ENCODE measurements at places on chromosomes 6 and 20.

DNA sequence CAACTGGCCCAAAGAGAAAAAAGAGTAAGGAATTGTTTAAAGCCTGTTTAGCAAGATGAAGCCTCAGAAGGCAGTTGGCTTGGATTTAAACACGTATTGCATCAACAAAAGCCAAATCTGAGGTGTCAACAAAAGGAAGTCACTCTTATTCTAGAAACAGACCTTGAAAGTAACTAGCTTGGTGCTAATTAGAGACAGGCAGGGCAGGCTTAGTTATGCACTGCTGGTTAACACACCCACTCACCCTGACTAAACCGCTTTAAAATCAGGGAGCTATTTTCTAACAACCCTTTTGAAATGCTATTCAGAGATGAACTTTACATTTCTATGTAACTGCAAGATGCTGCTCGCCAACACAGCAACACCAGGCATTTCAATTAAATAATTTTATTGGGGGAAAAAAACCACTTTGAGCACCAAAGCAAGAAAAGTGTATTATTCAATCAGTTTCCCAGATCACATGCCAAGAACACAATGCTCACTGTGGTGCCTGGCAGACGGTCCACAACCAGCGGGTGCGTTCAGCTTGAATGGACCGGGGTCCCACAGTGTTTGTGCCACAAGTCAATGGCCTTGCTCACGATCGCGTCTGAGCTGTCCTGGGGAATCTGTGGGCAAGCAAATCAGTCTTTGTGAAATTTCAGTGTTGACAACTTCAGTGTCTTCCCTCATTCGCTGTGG, 23.6 kb downstream of the TBC1D7 start:
- DNase-seq: no peak

GRCh38 chr6:26445934-26446667, 5.8 kb downstream of the BTN3A3 start:
- DNase-seq: peak; percentile 43

- no peak for DNase-seq
These were observed 16.9 kb downstream of the RREB1 start for GRCh38 chr6:7124636-7125035.

DNA sequence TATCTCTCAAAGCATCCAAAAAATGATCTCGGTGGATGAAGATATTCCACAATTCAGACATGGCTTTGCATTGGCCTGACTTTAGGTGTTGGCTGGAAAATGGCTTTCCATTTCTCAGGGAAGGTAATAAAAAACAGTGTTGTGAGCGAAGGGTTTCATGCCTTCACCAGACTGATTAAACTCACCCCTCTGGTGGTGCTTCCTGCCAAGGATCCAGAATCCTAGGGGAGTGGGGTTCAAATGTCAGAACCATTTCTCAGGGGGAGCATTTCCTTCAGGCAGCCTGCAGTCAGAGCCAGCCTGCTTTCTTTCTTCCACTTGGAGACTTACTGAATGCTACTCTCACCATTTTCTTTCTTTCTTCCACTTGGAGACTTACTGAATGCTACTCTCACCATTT, 45.7 kb upstream of the SMIM28 start:
- no peak for DNase-seq

- peak; percentile 55 for DNase-seq
These were observed 8.1 kb upstream of the PFDN4 start for GRCh38 chr20:54199721-54200176.

DNA sequence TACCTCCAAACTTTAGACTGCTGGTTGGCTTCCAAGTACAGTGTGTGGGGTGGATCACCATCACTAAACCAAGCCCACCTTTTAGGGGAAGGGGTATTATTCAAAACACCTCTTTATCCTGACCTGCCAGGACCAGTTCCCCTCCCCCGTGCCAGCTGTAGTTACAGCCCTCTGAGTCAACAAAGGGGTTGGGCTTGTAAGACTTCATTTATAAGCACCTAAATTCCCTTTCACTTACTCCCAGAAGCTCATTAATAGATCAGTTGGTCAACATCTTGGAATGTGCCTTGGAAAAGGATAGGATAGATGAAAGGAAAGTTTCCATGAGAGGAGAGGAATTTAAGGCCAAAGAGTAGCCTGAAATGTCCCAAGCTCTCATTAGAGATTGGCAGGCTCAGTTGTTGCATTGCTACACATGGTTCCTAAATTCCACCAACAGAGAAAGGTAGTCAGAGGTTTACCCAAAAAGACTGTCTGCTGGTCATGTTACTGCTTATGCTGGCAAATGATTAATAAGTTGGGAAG, 59.2 kb downstream of the TNFAIP3 start:
- DNase-seq: no peak

DNA sequence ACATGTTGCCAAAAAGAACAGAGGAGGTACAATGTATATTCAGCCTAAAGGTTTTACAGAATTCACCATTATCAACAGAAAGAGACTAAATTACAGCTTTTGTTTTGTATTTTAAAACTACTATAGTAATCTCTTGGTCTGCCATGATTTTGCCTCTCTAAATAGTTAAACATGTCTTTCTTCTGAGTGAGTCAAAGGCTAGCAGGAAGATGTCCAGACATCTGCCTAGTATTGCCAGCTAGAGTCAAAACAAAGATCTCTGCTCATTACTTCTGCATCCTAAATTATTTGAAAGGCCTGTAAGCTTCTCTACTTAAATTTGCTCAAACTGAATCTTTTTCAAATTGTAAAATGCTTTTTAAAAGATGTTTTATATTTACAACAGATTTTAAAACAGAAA, 8.8 kb downstream of the ASF1A start:
- no peak for DNase-seq

GRCh38 chr6:20548264-20548663, 14.0 kb downstream of the CDKAL1 start:
- DNase-seq: no peak

GRCh38 chr6:7448232-7448631, 58.6 kb downstream of the RIOK1 start:
- DNase-seq: no peak

- DNase-seq: no peak
These were observed 23.2 kb downstream of the CTCFL start for GRCh38 chr20:57501461-57502335.

DNA sequence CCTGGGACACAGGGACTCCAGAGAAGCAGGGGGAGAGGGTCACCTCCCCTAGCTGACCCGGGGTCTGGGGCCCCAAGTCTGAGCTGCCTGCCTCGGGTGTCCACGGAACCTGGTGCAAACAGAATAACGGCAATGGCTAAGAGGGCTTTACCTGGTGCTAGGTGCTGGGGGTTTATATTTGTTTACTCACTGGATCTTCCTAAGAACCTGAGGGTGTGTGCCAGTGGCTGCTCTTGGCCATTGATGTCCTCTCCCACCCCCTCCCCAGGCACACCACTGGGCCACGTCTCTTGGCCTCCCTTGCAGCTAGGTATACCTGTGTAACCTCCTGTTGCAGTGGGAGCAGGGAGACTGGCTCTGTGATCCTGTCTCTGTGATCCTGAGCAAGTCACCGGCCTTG, 157.9 kb upstream of the MLN start:
- no peak for DNase-seq

GRCh38 chr6:97215157-97215769, 67.8 kb downstream of the MMS22L start:
- DNase-seq: no peak

GRCh38 chr6:38170666-38171355, 351.3 kb downstream of the ZFAND3 start:
- no peak for DNase-seq

GRCh38 chr20:33160681-33161080, 7.3 kb upstream of the BPIFA2 start:
- DNase-seq: no peak

- no peak for DNase-seq
These were observed 264.5 kb downstream of the CDH4 start for GRCh38 chr20:61516346-61517208.

- no peak for DNase-seq
These were observed 12.7 kb upstream of the MCUR1 start for GRCh38 chr6:13827032-13827431.

GRCh38 chr6:142551274-142551811, 249.5 kb downstream of the ADGRG6 start:
- DNase-seq: peak; percentile 11

- DNase-seq: no peak
These were observed 512.6 kb downstream of the LMBRD1 start for GRCh38 chr6:69284176-69284730.

DNA sequence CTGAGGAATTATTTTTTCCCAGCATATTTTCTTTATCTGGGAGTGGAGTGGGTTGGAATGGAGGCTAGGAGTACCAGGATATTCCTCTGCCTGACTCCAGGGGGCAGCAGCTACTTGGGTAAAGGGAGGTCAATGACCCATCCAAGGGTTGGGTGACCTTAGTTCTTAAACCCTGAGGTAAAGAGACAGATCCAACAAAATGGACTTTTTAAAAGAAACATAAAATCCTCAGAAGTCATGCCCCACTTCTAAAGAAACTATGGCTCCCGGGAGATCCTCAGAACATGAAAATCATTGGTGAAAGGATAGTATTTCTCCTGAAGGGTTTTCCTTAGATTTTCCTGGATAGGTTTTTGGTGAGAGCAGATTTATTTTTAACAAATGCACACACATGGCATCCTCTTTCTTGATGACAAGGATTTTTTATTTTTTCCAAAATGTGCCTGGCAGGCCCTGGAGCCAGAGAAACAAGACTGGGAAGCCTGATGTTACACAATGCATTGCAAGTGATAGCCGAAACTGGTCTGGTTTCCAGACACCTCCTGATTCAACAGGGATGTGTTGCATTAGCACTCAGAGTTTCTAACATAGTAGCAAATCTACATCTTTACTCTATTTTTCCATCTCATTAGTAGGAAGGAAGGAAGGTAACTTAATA, 240.9 kb upstream of the BTBD3 start:
- DNase-seq: no peak

- no peak for DNase-seq
These were observed 47.7 kb upstream of the TMEM244 start for GRCh38 chr6:129908858-129909257.

DNA sequence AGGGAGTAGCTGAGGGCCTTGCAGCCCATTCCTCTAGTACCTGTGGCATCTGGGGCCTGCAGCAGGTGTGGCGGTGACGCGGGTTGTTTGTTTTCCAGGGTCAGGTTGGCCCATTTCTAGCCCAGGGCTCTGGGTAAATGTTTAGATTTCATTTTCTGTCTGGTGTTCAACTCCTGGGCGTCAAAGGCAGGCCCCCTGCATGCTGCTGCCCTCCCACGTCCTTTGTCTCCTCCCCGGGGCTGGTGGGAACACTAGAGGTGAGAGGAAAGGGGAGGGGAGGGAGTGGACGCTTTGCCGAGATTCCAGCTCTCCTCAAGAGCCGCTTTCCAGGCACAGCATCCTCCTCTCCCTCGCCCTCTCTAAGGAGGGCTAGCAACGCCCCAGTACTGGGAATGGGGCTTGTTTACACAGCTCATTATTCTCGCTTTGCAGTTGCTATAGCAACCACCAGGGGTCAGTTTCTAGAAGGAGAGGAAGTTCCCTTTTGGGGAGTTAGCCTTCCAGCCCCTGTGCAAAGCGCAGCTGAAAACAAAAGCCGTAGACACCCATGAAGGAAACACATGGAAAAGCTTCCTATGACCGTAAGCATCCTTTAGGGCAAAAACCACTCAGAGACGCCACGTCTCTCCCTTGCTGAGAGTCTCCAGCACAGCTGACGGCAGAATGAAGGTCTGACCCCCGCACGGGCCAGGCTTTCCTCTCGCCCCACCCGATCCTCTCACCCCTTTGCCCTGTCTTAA, 170.6 kb downstream of the LY86 start:
- no peak for DNase-seq

DNA sequence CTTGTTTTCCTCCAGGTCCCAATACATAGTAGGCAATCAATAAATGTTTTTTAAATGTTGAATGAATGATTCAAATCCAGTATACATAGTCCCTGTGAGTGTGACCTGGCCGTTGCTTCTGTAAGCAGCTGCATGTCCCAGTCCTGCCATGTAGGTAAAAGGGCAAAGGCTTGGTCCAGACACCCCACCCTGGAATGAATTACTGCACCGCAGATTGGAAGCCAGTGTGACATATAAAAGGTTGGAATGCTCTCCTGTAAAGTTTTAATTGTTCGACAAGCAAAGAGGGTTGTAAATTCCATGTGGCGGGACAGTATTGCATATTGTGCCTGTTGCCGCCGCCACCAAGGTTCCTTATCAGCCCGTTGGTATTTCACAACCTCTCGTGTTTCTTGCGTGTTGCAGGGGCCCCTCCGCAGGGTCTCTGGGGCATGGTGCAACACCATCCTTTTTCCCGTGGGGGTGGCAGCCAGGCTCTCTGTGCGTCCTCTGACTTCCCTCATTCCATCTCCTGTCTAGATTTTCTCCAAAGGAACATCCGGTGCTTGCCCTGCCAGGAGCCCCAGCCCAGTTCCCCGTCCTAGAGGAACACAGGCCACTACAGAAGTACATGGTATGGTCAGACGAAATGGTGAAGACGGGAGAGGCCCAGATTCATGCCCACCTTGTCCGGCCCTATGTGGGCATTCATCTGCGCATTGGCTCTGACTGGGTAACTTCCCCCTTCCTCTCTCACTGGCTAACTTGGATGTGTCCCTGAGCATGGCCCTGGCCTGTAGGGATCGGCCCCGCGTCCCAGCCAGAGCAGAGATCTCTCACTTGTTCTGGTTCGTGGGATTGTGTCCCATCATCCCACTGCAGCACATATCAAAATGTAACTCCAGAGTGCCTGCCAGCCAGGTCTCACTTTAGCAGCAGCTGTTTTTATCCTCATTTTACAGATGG, 20.3 kb downstream of the POFUT1 start:
- no peak for DNase-seq

DNA sequence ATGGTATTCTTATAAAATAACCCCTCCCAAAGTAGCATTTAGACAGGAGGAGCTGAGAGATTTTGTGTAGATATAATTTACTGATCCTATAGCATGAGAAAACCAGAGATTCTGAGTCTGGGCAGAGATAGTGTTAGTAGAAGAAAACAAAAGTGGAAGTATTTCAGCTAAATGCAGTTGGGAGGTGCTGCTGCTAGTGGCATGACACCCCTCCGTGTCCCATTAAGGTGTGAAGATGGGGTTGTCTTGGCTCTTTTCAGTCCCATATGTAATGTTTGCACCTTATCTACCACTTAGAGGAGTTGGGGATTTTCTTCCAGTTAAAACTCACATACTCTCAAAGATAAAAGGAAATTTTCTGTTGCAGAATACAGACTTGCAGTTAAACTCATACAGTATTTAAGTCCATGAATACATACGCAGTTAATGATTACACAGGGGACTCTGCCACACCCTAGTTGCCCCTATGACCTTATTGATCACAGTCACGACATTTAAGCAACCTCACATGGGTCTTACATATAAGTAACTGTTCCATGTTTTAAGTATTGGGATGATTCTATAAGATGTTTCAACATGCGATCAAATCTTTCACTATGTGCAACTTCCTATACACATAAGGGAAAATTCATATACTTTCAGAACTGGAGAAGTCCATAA, 11.5 kb downstream of the TAAR2 start:
- DNase-seq: no peak
